Brain microvascular endothelial cell (primary cell): ENCODE measurements at places on chromosomes 5 and 9.

- DNase-seq, result no peak
Measured at GRCh38 chr9:4220346-4220745, 79.5 kb downstream of the GLIS3 start.

- DNase-seq, result no peak
Measured at GRCh38 chr5:58266402-58266801, 193.5 kb downstream of the PLK2 start.

- no peak for DNase-seq
Measured at GRCh38 chr5:133466556-133467334, 145.6 kb downstream of the FSTL4 start.

- no peak for DNase-seq
Measured at GRCh38 chr9:132732326-132733259, 62.3 kb downstream of the GTF3C4 start.

- no peak for DNase-seq
Measured at GRCh38 chr5:107653685-107654084, 17.1 kb downstream of the EFNA5 start.

- DNase-seq, result peak; percentile 61
Measured at GRCh38 chr5:141747152-141748141, 65.4 kb upstream of the ARAP3 start.
